ENCODE measurements at places on chromosomes 16 and 17.

- peak; percentile 90 for DNase-seq
Observed at GRCh38 chr17:50027172-50027880, 28.6 kb upstream of the ITGA3 start.

- no peak for DNase-seq
Observed at GRCh38 chr16:69036399-69037091, 68.9 kb upstream of the HAS3 start.

- no peak for DNase-seq
Observed at GRCh38 chr16:67170949-67171649, 761 bp downstream of the NOL3 start.

GRCh38 chr17:39139561-39139960 lies 11.9 kb downstream of the PLXDC1 start:
- DNase-seq, result no peak

GRCh38 chr17:862582-862981 lies 80.4 kb downstream of the MRM3 start:
- DNase-seq, result no peak

DNA sequence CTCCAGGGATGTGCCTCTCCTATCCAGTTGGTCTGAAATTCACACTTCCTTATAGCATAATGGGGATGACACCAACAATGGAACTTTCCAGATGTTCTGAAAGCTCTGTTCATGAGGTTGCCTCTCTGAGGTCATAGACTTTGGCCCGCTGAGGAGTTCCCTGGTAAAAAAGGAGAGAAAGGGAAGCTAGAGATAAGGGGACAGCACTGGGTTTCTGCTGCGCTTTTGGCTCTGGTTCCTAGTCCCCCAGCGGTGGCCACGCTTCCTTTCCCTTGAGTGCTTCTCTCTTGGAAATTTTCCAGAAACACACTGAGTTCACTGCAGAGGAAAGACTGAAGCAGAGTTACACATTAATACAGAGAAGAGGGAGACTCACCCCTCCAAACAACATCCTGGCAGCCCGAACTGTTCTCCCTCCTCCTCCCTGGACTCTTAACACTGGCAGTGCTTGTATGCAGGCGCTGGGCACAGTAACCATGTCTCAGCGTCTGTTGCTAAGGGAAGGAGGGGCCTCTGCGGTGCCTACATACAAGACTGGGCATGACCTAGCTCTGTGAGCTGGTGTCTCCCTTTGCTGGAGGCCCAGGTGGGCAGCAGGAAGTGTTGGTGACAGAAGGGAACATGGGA lies at the start of gene DNAH3:
Gene DNAH3 (minus strand): TSS at position 472 of the 627 bp plus-strand sequence. CDS start 527 bp downstream, outside the sequence.
- no peak for DNase-seq

GRCh38 chr16:57276596-57276995 lies 7.9 kb downstream of the PLLP start:
- DNase-seq, result no peak

GRCh38 chr17:10754109-10754508 lies 24.3 kb upstream of the TMEM220 start:
- DNase-seq, result no peak

DNA sequence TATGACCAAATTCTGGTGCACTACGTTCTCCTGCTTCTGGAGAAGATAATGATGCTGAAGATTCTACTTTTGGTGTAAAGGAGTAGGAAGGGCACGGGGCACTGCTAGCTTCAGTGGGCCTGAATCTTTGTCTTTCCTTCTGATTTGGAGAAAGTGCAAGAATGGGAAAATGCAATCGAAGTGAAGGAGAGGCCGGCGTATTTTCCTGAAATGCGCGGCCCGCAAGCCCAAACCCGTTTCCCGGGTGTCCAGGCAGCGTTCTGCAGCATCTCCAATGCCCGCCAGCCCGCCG lies 372 bp upstream of the NDE1 start:
- DNase-seq, result no peak

DNA sequence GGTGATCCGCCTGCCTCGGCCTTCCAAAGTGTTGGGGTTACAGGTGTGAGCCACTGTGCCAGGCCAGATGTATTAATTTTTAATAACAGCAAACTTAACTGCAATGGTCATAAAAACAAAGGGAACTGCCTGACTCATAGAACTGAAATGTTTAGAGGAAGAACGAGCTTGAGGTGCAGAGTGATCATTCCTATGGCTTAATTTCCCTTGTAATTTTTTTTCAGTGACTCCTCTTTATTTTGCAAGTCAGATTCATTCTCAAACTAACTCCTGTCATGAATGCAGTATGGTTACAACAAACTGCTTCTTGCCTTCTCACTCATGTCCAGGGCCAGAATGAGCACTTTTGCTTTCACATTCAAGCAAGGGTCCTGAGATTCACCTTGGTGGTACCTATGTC lies 231.3 kb downstream of the HAPSTR1 start:
- DNase-seq, result no peak

DNA sequence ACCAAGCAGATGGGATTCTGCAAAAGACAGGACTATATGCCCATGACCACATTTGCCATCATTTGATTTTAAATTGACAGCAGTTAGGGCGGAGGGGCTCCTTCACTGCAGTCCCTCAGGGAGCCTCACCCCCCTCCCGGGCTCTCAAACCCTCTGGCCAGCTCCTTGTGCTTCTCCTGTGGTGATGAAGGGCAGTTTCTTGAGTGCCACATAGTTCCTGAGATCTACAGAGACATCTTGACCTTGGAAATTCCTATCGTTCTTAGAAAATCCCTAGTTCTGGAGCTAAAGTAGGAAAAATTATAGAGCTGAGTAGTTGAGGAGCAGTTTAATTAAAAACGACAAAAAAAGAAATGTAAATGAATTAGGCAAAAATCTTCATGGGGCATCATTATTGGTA lies 231.5 kb downstream of the CCDC182 start:
- DNase-seq, result no peak

DNA sequence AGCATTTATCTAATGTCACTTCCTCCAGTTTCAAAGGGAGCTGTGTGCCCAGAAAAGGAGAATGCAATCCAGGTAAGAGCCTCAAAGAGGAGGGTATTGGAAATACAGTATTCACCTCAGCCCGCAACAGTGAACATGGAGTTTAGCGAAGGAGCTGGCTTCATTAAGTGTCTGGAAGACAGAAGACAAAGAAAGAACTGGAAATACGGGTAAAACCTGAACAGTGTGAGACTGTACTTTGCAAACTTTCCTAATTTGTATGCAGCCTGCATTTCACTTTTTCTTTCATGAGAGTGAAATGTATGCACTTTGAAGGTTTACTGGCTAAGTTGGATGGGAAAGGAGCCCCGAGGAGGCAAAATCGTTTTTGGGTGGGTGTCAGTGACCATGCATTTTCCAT lies 478.4 kb downstream of the HS3ST3B1 start:
- DNase-seq, result no peak

DNA sequence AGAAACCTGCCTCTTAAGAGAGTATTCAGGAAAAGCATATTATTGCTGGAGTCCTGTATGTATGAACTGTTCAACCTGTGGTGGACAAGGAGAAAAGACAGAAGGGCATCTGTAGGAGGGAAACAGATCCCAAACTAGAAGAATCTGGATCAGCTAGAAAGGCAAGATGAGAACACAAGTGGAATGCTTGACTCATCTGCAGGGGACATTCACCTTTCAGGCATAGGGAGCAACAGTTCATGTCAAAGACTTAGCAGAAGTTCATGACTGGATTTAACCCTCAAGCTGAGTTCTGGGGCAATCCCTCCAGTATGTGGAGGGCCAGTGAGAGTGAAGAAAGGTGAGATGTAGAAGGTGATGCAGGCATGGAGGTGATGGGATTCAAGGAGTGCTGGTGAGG lies 135.9 kb upstream of the DYNLRB2 start:
- no peak for DNase-seq

DNA sequence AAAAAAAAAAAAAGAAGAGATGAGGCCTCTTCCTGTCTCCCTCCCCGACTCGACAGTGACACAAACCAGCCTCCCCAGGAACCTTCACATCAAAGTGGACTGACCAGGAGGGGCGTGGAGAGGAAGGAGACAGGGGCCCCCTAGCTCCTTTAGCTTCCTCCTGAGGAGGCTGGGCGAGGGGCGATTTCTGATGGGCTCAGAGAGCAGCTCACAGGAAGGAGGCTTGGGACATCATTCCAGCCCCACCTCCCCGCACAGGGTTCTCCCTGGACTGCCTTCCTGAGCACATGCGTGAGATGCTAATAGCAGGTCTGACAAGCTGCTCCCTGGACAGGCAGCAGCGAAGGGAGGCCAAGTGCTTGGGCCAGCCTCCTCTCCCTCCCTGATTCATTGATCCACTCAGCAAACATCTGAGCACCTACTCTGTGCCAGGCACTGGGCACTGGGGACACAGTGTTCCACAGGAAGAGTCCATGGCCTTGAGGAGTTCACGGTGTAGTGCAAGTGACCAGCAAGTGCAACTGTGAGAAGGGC lies 14.4 kb upstream of the DOK4 start:
- DNase-seq, result no peak

- no peak for DNase-seq
Observed at GRCh38 chr17:73658821-73659515, 14.7 kb upstream of the SDK2 start.

DNA sequence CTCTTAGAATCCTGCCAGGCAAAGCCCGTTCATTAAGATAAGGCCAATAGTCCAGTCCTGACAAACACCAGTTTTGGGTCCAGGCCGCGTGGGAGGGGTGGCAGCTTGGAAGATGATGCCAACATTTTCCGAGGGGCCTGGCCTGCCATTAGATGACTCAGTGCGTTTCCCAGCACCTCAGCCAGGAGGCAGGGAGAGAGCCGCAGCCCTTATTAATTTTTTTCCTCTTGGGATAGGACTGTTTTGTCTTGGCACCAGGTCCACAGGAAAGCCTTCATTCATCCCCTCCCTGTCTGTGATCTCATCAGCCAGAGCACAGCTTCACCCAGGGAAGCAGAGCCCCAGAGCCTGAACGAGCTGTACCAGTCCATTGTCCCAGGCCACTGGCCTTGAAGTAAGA lies 4.7 kb upstream of the NDEL1 start:
- no peak for DNase-seq

DNA sequence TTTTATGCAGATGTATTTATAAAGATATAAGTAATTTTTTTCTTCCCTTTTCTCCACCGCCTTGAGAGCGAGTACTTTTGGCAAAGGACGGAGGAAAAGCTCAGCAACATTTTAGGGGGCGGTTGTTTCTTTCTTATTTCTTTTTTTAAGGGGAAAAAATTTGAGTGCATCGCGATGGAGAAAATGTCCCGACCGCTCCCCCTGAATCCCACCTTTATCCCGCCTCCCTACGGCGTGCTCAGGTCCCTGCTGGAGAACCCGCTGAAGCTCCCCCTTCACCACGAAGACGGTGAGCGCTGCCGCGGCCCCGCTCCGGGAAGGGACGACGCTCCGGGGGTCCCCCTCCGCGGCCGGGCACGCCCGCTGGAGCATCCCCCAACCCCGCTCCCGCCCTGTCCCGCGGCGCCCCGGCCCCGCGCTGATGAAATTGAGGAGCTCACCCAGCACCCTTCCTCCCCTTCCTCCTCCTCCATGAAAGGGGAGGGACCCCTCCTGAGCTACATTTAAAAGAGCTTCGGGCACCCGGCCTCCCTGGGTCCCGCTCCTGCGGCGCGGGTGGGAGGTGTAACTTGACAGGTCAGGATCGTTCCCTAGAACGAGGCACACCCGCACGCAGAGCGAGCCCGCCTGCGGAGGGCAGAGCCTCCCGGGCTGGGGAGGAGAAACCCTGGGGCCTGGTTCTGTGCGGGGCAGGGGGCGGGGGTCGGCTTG lies 706 bp downstream of the HLF start:
- no peak for DNase-seq

DNA sequence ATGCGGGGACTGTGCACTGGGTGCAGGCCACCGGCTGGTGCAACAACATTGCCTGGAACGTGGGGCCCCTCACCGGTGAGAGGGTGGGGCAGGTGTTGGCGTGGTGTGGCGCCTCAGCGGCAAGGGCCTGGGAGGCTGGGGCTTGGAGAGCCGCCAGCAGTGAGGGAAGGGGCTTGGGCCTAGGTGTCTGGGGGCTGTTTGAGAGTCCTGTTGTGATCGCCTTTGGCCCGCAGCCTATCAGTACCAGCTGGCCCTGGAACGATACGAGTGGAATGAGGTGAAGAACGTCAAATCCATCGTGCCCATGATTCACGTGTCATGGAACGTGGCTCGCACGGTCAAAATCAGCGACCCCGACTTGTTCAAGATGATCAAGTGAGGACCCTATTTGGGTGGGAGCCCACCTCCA lies 2.6 kb upstream of the TMEM88 start:
- DNase-seq, result no peak

DNA sequence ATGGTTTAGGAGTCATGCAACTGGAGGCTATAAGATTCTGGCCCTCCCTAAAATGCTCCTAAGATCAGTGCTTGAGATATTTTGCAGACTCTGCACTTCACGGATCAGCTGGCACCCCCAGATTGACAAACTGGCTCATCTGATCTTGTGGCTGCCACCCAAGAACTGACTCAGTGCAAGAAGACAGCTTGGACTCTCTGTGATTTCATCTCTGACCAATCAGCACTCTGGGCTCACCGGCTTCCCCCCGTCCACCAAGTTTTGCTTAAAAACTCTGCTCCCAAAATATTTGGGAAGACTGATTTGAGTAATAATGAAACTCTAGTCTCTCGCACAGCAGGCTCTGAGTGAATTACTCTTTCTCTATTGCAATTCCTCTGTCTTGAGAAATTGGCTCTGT lies 26.3 kb upstream of the CCL2 start:
- no peak for DNase-seq

DNA sequence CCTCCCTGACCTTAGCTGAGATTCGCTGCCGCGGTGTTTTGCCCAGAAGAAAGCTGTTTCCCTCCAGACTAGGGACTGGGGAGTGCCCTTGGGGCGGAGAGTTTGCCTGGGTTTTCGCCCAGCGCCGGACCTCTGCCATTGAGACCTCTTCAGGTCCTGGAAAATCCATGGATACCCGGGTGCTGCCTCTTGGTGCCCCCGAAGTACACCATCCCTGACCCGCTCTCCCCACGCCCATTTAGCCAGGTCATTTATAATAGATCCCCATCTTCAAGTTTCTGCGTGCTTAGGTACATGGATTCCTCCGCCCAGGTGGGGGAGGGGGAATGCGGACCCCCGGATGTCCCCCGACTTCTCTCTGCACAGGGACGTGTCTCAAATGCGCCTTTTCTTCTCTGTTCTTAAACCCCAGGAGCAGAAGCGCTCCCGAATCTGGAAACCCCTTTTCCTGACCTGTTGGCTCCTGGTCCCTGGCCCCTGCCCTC lies 15.0 kb upstream of the CBX8 start:
- DNase-seq, result no peak

- no peak for DNase-seq
Observed at GRCh38 chr16:35750701-35751104, 2291.3 kb downstream of the TP53TG3F start.

GRCh38 chr16:2199621-2200139 lies 3.3 kb upstream of the CASKIN1 start:
- DNase-seq, result no peak

GRCh38 chr16:65070831-65071432 lies 50.9 kb downstream of the CDH11 start:
- DNase-seq, result no peak

GRCh38 chr16:53753431-53753830 lies 49.5 kb downstream of the FTO start:
- DNase-seq, result no peak

GRCh38 chr17:40190197-40191021 lies 13.1 kb downstream of the RAPGEFL1 start:
- DNase-seq, result no peak

GRCh38 chr16:9840761-9841665 lies 341.2 kb downstream of the GRIN2A start:
- no peak for DNase-seq
